ENCODE measurements at places on chromosomes 7 and 10. TPM values are rescaled to one million over a fixed set of nuclear protein-coding genes. Genes with fewer than 3 reads are reported as not detected.
A peak's percentile ranks its signal among the peaks of the same experiment; 100 is the strongest.

LEP gene
- total RNA-seq = not detected

ARMC3 gene
- total RNA-seq = not detected

DNA sequence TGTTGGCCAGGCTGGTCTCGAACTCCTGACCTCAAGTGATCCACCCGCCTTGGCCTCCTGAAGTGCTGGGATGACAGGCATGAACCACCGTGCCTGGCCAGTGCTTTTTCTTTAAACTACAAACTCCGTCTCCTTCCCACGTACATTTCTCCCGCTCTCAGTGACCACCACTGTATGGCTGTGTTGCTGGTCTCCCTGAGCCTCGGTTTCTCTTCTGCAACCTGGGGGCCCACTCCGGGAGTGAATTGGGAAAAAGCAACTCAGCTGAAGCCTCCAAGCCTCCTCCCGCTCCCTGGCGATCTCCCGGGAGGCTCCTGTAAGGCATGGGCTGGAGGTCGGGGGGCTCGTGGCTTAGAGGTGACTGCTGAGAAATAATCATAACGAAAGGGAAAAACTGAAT lies 136.3 kb downstream of the ELFN1 start:
- peaks cover 17% of the 10 kb centered on the region for H3K27me3 ChIP-seq
- DNase-seq = peak; percentile 74
- no peak overlapping the region for H3K4me3 ChIP-seq
- no peaks in the 10 kb centered on the region for H3K36me3 ChIP-seq
- no peak overlapping the region for H3K27ac ChIP-seq
- no peaks in the 10 kb centered on the region for H3K4me1 ChIP-seq

TUBAL3 gene
- not detected for total RNA-seq

DNA sequence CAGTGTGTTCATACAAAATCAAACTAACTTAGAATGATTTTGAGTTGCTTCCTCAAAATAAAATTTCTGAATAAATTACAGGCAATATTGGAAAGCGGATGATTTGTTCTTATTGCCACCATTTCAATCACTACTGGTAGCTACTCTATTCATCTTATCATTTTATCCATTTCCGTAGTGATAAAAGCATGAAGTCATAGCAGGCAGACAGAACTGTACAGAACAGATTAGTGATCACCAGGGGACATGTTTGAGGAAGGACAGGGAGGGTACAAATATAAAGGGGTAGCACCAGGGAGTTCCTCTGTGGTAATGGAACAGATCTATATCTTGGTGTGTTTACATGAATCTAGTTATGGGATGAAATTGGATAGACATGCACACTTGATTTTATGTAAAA lies 138.5 kb downstream of the WNT2 start:
- H3K27me3 ChIP-seq = no peaks in the 10 kb centered on the region
- peaks cover 43% of the 10 kb centered on the region for H3K4me1 ChIP-seq
- H3K4me3 ChIP-seq = no peak overlapping the region
- no peak for DNase-seq
- peaks cover 32% of the 10 kb centered on the region for H3K36me3 ChIP-seq

FEZF1 gene
- total RNA-seq = not detected

DNA sequence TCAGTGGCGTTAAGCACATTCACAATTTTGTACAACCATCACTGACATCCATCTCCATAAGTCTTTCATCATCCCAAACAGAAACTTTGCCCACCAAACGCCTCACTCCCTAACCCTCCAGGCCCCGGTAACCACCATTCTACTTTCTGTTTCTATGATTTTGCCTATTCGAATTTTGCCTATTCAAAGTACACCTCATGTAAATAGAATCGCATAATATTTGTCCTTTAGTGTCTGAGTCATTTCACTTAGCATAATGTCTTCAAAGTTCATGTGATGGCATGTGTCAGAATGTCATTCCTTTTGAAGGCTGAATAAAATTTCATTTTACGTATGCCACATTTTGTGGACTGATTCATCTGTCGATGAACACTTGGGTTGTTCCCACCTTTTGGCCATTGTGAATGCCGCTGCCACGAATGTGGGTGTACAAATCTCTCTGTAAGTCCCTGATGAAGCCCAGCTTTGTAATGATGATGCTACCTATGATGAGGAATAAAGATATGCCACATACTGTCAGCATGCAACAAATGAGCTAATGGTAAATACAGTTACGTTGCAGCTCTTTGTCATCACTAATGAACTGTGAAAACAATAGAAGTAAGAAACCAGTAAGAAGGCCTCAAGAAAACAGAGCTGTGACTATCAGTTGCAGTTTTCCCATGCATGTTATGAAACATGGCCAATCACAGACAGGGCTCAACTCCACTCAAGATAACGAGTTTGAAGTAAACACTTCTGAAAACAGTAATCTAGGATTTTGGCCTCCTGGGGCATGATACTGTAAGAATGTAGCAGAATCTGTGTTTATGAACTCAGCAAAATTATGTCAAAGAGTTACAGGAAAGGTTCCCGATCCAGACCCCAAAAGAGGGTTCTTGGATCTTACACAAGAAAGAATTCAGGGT lies 120.0 kb downstream of the ADAM12 start:
- peaks cover 12% of the 10 kb centered on the region for H3K4me1 ChIP-seq
- H3K27ac ChIP-seq = no peak overlapping the region
- no peak for DNase-seq
- H3K36me3 ChIP-seq = peaks cover 2% of the 10 kb centered on the region
- H3K4me3 ChIP-seq = no peak overlapping the region

SH2D4B gene
- not detected for total RNA-seq

DNA sequence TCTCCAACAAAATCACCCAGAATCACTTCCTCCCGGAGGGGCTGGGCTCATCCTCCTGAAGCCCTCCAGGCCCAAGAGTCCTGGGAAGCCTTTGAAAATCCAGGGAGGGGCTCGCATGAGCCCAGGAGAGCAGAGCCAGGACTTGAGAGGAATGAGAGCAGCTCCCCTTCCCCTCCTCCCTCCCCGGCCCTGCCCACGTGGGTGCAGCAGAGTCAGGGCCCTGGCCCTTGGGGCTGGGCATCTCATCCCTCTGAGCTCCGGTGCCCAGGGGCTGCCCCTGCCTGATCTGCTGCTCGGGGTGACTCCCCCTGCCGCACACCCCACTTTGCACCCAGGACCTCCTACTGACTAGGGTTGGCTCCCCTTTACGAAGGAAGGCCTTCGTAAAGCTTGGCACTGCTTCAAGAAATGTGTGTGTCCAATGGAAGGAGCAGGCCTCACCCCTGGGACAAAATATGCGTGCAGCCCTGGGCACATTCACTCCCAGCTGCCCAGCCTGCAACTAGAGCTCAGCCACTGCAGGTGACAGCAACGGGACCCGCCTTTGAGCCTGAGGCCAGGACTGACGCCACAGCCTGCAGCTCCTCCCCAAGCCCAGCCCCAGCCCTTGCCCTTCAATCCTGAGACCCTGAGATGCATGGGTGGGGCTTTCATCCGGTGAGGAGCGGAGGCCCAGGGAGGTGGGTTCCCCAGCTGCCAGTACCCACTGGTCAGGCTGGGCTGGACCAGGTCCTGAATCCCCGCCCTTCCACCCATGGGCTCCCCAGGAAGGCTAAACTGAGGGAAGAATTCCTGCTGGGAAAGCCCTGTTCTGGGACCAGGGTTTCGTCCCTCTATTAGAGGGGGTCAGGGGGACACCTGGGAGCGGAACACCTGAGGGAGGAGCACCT lies 21.8 kb downstream of the PWWP2B start:
- H3K27me3 ChIP-seq = no peaks in the 10 kb centered on the region
- H3K27ac ChIP-seq = peak overlapping the region; percentile 81
- DNase-seq = no peak
- H3K36me3 ChIP-seq = peaks cover 4% of the 10 kb centered on the region

GPR26 gene
- not detected for total RNA-seq

DNA sequence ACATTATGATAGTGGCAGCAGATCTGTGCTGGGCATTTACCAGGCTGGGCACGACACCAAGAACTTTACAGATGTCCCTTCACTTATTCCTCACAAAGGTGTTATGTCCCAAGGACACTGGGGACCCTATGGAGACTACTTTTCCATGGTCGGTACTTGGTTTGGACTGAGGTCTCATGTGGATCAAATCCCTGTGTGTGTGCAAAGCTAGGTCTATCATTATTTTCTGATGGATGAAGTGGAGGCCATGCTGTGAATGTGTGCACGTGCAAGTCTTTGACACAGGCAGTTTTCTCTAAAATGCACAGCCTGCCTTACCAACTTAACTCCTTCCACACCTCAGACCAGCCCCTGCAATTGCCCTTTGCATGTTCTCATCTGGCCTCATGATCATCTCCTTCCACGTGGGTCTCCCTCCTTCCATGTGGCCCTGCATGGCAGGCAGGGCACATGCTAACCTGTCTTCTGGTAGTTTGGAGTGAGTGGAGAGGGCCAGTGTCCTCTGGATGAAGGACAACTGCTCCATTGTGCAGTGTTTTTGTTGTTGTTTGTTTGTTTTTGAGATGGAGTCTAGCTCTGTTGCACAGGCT lies 16.0 kb upstream of the ZNF273 start:
- peak; percentile 38 for DNase-seq
- no peaks in the 10 kb centered on the region for H3K36me3 ChIP-seq
- H3K27ac ChIP-seq = no peak overlapping the region
- peaks cover 10% of the 10 kb centered on the region for H3K4me1 ChIP-seq
- no peak overlapping the region for H3K4me3 ChIP-seq

DNA sequence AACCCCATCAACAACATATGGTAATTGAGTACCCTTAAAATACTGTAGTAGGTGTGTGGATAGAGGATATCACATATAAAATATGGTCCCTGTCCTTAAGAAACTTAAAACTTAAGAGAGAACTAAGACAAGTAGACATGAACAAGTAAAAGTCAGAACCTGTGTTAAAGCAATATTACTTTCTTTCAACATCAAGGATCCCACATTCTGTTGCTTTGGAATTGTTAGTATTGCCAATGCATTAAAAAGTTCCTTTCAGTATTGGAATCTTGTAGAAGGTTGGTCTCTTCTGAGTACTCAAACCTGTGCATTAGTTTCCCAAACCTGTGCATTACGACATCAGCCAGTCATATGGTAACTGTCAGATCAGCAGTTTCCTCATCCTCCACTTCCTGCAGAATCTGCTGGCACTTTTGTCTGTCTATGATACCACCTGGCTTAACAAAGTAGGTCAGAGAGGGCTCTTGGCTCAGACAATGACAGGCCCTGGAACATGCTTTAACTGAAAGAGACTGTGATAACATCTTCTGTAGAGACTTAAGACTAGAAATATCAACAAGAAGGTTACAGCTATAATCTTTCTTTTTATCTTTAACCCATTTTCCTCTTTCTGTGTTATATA lies 56.5 kb downstream of the CCDC71L start:
- no peak overlapping the region for H3K4me3 ChIP-seq
- peaks cover 8% of the 10 kb centered on the region for H3K4me1 ChIP-seq
- no peaks in the 10 kb centered on the region for H3K36me3 ChIP-seq
- no peak overlapping the region for H3K27ac ChIP-seq
- H3K27me3 ChIP-seq = no peaks in the 10 kb centered on the region

STEAP2 gene
- not detected for total RNA-seq

CYP26C1 gene
- total RNA-seq = not detected

DNA sequence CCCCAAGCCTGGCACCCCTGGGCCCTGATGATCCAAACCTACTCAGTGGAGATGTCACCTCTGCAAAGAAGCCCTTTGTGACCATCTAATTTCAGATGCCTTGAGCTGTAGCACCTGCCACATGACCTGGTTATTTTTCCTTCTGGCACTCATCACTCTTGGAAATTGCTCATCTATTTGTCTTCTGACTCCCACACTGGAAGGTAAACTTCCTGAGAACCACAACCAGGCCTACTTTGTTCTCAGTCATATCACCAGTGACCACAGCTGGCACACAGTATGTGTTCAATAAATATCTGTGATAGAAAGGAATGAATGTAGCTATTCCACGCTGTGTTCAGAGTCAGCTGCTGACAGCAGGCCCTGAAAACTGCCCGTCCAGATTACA lies 97.1 kb downstream of the SH3PXD2A start:
- H3K27ac ChIP-seq = no peak overlapping the region
- H3K4me3 ChIP-seq = no peak overlapping the region
- no peak for DNase-seq
- H3K4me1 ChIP-seq = peaks cover 22% of the 10 kb centered on the region
- no peaks in the 10 kb centered on the region for H3K27me3 ChIP-seq
- no peaks in the 10 kb centered on the region for H3K36me3 ChIP-seq

DNA sequence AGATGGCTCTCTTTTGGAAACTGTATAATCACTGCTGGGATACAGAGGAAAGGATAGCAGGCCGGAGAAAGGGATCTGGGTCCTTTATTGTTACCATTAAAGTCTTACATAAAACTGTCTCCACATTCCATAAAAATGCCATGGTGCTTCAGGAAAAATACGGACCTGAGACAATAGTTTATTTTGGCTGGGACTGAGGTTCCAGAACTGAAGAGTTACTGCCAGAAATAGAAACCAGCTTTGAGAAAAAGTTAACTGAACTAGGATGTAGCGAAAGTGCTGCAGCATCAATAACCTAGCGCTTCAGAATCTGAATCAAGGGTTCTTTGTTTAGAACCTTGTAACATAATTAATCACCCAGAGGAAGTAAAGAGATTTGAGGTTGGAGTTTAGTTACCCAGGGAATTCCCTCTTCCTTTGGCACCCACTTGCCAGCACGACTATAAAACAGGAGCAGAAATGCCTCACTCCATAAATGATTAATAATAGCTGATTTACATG lies 38.0 kb downstream of the MEOX2 start:
- peaks cover 8% of the 10 kb centered on the region for H3K36me3 ChIP-seq
- H3K4me3 ChIP-seq = peak overlapping the region; percentile 57
- peaks cover 78% of the 10 kb centered on the region for H3K4me1 ChIP-seq
- H3K27ac ChIP-seq = peak overlapping the region; percentile 93
- no peaks in the 10 kb centered on the region for H3K27me3 ChIP-seq

- H3K4me3 ChIP-seq = no peak overlapping the region
- H3K27me3 ChIP-seq = peaks cover 17% of the 10 kb centered on the region
- H3K27ac ChIP-seq = no peak overlapping the region
- no peaks in the 10 kb centered on the region for H3K36me3 ChIP-seq
Observed at GRCh38 chr7:155979566-155979965, 167.3 kb upstream of the SHH start.

GRCh38 chr7:96084881-96085553 lies 236.9 kb downstream of the SLC25A13 start:
- no peaks in the 10 kb centered on the region for H3K27me3 ChIP-seq
- H3K4me3 ChIP-seq = no peak overlapping the region
- peaks cover 8% of the 10 kb centered on the region for H3K4me1 ChIP-seq
- no peak for DNase-seq
- H3K36me3 ChIP-seq = peaks cover 10% of the 10 kb centered on the region
